ENCODE measurements at places on chromosomes 6 and 20. TPM values are rescaled to one million over a fixed set of nuclear protein-coding genes. Genes with fewer than 3 reads are reported as not detected.

Gene CAGE1
- polyA plus RNA-seq = 0.08 TPM

Gene CSNK2A1
- 143 TPM for polyA plus RNA-seq

Gene HEY2
- polyA plus RNA-seq = 1.5 TPM

Gene ECI2
- 86.5 TPM for polyA plus RNA-seq

Gene PRSS35
- polyA plus RNA-seq = 48.1 TPM

Measured in left lung (tissue), 14 donors.